ENCODE measurements at places on chromosomes 3 and 15. TPM values are rescaled to one million over a fixed set of nuclear protein-coding genes. Genes with fewer than 3 reads are reported as not detected.
A peak's percentile ranks its signal among the peaks of the same experiment; 100 is the strongest.

Gene PROS1
- total RNA-seq: 4.3 TPM

Gene SEMA3G
- 0.43 TPM for total RNA-seq

Gene LMAN1L
- not detected for total RNA-seq

Gene PAQR5
- 10.1 TPM for total RNA-seq

Gene CTXND1
- total RNA-seq: not detected

Gene CCR9
- 0.17 TPM for total RNA-seq

Gene ANKRD63
- not detected for total RNA-seq

Gene IGF2BP2
- total RNA-seq: 99.8 TPM

Gene MFAP1
- 24.1 TPM for total RNA-seq

Gene KNG1
- not detected for total RNA-seq

DNA sequence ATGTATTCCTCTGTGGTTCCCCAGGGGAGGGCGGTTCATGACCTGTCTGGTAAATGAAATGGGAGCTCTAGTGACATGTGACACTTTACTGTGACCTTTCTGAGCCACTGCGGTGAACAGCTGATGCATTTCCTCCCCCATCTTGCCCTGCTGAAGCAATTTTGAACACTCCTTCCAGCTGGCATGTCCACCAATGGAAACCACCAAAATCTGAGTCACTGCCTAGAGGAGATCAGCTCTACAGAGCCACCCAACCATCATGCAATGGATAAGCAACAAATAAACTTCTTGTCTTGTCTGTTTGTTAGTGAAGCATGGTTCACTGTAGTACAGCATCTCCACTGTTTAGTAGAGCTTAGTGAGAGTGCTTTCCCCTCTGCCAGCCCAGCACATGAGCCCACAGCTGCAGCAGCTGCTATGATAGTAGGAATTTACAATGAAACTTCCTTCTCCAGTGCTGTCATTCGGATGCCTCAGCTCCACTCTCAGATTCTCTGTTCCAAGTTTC lies 479.4 kb downstream of the NTRK3 start:
- DNase-seq: peak; percentile 57

- DNase-seq: no peak
Observed at GRCh38 chr3:78912687-78913086, 855.1 kb downstream of the ROBO1 start.

DNA sequence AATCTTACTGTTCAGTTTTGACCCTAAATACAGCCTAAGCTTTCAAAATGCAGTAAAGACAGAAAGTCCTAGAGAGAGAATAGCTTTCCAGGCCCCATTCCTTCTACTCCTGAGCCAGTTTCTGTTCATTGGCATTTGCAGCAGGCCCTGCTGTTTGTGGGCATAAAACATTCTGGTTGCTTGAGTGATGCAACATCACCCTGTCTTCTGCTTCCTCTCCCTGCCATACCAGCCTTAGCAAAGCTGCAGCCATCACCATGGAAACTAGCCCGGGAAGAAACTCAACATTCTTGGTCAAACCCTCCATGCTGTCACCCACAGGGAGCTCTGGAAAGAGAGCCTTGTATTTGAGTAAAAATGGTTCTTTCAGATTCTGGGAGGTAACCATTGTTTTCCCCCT lies 325.7 kb downstream of the MAGI1 start:
- DNase-seq: peak; percentile 25

DNA sequence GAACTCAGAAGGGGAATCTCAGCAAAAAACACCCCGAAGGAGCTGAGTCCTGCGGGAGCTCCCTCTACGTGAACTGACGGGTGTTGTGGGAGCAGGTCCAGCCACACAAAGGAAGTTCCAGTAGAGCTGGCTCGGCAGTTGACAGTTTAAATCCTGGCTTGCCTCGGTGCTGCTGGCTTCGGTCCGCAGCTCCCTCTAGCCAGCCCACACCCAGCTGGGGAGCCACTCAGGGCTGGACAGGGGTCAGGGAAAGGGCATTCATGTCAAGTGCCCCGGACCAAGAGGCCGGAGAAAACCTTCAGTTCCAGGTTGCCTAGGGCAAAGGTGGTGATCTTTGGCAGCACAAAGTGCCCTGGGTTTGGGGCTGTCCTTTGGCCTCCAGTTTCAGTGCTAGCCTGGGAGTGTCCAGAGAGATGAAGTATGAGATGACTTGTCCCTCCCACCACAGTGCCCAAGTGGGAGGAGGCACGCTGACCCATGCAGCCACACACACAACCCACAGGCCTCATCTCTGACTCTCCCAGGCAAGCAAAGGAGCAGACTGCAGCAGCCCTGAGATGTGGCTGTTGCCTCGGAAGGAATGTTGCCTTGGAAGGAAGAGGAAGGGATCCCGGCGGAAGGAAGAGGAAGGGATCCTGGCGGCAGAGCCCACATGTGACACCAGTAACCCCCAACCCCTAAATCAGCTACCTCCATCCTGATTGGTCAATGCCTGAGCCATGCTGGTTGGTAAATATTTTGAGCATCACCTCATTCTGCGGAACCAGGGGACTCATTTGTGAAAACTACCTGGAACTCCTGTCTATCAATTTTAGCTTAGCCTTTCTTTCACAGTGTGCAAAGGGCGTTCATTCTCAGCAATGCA lies 13.9 kb upstream of the ANPEP start:
- DNase-seq: no peak

DNA sequence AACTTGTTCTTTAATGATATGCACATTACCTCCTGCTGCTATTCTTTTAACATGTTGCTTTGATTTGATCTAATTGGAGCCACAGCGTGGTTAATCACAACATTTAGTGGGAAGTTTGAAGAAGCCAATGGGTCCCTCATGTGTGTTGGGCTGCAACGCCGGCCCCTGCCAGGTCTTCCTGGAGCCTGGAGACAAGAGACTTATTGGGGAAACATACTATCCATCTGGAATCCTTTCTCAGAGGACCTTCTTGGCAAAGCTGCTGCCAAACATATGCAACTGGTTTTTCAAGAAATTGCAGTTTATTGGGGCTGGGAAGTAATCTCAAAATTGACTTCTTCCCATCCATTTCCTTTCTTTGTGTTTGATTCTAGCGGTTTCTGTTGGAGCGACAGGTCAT lies 396.3 kb upstream of the PROK2 start:
- DNase-seq: no peak

- no peak for DNase-seq
Observed at GRCh38 chr15:91854639-91854990, 1.1 kb downstream of the SLCO3A1 start.

DNA sequence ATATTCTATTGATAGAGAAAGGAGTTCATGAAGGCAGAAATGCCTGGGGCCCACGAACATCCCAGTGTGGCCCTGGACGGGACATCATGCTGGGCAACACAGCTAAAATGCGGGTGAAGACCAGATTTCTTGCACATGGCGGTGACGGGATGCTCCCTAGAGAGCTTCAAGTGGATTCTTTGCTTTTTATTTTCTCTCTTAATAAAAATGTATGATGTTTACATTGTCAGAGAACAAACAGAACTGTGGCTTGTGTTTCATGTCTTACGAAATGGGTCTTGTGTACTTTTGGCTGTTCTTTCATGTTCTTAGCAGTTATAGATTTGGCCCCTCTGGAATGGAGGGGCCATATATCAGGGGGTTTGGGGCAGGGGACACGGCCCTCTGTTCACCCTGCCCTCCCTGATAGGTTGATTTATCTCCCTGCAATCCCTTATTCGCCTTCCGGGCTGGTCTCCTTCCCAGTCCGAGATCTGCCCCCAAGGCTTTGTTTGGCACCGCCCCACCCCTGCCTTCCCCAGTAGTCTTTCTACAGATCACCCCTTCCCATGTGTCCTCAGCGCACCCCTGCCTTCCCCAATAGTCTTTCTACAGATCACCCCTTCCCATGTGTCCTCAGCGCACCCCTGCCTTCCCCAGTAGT lies 68.7 kb upstream of the CGNL1 start:
- no peak for DNase-seq

GRCh38 chr3:34056951-34057390 lies 258.5 kb downstream of the PDCD6IP start:
- peak; percentile 76 for DNase-seq

- no peak for DNase-seq
Observed at GRCh38 chr3:5021116-5022092, 42.2 kb downstream of the BHLHE40 start.

- no peak for DNase-seq
Observed at GRCh38 chr3:71560665-71561064, 22.9 kb downstream of the FOXP1 start.

- no peak for DNase-seq
Observed at GRCh38 chr3:170692720-170693119, 106.8 kb upstream of the SLC7A14 start.

GRCh38 chr15:59165726-59166125 lies 40.9 kb upstream of the LDHAL6B start:
- DNase-seq: no peak

GRCh38 chr3:113746548-113747282 lies at the start of gene ATP6V1A:
Gene ATP6V1A (plus strand): TSS chr3:113747035. CDS start chr3:113778754, 31,719 bp downstream.
- peak; percentile 85 for DNase-seq

DNA sequence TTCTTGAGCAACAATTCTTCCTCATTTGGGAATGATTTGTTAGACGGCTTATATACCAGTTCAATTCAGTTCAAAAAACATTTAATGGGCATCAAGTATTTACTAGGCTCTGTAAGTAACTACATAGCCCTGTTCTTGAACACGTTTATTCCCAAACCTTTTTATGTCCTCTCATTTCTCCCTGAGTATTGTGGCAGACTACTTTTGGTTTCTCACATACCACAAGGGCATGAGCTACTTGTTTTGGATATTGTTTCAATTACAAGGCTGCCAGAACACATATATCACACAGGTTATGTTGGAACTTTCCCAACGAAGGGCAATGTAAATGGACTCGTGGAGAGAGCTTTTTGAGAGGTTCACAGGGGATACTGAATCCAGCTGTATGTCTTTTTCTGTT lies 363.8 kb upstream of the NAALADL2 start:
- no peak for DNase-seq

DNA sequence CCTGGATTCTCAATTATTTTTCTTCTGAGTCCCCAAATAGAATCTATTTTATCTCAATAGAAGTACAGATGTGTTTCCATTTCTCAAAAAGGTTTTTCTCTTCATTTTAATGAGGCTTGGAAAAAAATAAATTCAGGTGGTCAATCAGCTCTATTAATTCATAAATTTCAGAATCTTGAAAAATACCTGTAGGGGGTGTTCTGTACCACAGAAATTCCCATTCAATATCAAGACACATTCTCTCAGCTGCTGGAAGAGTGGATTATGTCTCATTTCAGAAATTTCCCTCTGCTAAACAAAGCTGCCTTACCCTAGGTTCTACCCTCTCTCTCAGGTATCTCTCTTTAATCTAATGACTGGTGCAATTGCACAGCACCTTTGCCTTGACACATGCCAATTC lies 1121.2 kb downstream of the SI start:
- DNase-seq: no peak

DNA sequence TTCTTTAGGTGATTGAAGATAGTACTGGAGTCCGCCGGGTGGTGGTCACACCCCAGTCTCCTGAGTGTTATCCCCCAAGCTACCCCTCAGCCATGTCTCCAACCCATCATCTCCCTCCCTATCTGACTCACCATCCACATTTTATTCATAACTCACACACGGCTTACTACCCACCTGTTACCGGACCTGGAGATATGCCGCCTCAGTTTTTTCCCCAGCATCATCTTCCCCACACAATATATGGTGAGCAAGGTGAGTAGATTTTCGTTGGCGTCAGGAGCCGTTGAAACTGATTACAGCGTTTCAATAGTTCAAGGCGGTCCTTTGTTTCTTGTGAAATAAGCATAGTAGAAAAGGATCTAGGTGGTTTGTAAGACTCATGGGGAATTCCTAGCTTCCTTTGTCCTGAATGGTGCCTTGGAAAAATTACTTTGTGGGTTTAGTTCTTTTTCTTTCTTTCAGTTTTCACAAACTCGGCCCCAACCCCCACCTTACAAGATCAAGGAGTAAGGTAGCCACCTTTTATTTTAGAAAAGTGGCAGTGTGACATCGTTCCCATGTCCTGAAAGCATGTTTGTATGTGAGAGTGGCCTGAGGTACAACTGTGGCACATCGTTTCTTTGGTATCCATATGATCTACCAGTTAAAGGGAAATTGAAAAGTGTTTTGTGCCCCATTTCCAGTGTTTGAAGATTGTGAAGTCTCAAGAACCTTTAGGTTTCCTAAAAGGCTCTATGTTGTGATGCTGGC lies 200.6 kb downstream of the GHSR start:
- no peak for DNase-seq

GRCh38 chr3:186060222-186060621 lies 48.7 kb downstream of the ETV5 start:
- DNase-seq: no peak

DNA sequence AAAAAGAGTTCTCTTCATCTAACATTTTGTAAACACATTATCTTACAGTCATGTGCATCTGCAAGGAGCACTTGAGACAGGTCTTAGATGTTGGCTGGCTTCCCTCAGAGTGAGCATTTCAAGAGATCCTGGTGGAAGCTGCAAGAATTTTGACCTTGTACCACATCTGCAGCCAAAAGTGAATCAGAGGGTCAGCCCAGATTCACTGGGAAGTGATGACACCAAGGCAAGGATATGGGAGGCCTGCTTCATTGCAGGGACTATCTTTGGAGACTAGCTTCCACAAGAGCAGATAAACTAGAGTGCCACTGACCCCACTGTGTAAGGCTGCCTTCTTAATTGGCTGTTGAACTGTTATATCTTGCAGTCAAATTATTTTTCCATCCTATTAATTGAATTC lies 21.3 kb upstream of the GADL1 start:
- no peak for DNase-seq

DNA sequence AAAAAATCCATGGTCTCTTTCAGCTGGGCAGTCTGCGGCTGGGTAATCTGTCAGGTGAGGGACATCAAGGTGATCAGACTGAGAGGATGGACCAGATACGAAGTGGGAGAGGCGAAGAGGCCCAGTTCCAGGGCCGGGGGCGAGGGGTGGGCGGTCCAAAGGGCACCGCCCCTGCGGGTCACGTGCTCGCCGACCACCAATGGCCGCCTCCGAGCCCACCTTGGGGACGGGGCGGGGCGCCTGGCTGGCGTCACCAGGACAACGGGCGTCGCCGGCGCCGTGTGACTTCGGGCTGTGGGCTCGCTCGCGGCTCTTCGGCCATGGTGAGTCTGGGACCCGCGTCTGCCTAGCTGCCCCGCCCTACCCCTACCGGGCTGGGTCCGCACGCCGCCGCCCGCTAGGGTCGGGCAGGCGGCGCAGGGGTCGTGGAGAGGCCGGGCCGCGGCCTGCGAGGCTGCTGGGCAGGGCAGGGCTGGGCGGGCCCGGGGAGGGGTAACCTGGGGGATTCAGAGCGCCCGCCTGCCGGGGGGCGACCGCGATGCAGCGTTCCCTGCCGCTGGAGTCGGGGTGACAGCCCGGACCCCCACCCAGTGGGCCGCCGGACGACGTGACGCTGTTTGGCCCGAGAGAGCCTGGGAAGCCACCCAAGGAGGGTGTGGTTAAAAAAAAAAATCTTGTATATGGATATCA lies at the start of gene FBXL2:
FBXL2 (plus strand) TSS at position 250 of the 690 bp plus-strand sequence; CDS start at position 321, 71 bp downstream.
- DNase-seq: no peak

GRCh38 chr3:170506556-170506955 lies 79.3 kb downstream of the SLC7A14 start:
- peak; percentile 54 for DNase-seq

GRCh38 chr3:131582438-131582837 lies 79.7 kb upstream of the MRPL3 start:
- DNase-seq: no peak

Data from epithelial cell of proximal tubule (primary cell).